ENCODE measurements at places on chromosomes 3 and 15.

GRCh38 chr15:87167706-87168105, 1088.0 kb downstream of the AGBL1 start:
- no peak for DNase-seq

- no peak for DNase-seq
These were observed 736 bp downstream of the IREB2 start for GRCh38 chr15:78438619-78439285.

DNA sequence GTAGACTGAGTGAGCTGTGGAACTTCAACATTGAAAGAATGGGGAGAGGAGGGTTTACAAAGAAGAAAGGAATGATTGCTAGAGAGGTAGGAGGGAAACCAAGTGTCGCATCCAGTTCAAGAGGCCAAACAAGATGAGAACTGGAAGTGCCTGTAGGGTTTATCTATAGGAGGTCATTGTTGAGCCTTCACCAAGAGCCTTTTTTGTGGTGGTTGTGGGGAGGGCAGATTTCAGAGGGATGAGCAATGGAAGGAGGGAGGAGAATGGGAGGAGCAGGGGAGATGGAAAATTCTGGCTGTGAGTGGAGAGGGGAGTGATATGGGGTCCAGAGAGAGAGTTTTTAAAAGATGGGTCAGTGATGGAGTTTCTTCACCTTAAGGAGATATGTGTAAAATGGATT, 8.5 kb downstream of the PDIA5 start:
- DNase-seq = no peak

- DNase-seq = no peak
These were observed 8.6 kb downstream of the PKM start for GRCh38 chr15:72222393-72222792.
